Activated CD4-positive, alpha-beta T cell treated with anti-CD3 and anti-CD28 coated beads, Interleukin-2, amount 10 ng/mL, durations not matched to agents 7 days and 5 days (primary cell): ENCODE measurements at places on chromosomes 11 and 22. TPM values are rescaled to one million over a fixed set of nuclear protein-coding genes. Genes with fewer than 3 reads are reported as not detected.

DNA sequence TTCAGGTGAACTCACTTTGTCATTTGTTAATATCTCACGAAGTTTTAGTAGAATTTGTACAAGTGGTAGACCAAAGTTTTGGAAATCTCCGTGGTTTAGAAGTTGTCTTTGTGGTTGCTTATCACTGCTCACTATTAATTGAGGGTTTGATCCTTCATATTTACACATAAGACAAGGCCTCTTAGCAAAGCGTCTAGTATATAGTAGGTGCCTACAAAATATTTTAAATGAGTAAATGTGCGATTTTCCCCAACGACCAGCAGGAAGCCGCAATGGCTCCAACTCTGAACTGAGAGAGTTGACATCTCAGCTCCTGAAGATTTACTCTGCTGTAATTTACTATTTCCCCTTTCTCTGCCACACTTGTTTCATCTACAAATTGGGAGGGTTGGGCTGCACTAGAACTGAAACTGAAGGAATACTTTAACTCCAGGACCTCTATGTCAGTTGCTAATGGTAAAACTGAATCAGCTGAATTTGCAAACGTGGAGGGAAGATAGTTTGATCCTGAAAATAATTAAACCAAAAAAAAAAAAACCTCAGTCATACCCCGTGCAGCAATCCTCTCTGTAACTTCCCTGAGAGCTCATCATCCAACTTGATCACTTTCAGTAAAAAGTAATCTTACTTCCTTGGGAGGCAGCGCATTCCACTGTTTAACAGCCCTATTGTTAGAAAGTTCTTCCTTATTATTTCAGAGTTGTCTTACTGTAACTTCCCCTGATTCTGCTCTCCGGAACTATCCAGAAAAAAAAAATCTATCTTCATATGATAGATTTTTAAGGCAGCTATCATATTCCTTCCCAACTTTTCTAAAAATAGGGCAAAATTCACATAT lies 1.3 kb upstream of the SBF2 start:
- DNase-seq, result no peak

- no peak for DNase-seq
Observed at GRCh38 chr11:66874232-66874631, 17.4 kb downstream of the LRFN4 start.

DNA sequence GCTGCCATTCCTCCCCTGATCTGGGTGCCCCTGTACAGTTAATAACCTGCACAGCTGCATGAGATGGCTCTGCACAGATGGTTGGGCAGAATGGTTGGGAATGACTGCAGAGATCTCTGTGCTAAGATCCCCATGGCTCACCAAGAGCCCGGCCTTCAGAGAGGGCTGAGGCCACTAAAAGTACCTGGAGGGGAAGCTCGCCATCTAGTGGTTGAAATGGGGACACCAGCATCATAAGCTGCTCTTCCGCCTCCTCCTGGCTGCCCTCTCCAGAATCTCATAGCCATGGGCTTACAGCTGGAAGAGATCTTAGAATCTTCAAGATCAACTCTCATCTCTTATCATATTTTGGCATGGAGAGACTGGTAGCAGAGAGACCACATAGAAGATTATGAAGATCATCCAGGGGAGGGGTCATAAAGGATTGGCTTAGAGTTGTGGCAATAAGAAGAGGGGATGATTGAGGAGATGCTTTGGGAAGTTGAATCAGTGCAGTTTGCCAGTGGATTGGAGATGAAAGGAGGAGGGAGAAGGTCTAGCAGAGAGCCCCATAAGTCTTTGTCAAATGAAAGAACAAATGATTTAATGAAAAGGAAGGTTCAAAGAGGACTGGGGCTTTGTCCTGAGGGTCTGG lies 22.0 kb upstream of the TLCD5 start:
- DNase-seq, result peak; percentile 77

GRCh38 chr11:128205796-128206195 lies 381.6 kb downstream of the ETS1 start:
- DNase-seq, result no peak

- no peak for DNase-seq
Observed at GRCh38 chr22:44974454-44974853, 35.4 kb downstream of the PHF21B start.

DNA sequence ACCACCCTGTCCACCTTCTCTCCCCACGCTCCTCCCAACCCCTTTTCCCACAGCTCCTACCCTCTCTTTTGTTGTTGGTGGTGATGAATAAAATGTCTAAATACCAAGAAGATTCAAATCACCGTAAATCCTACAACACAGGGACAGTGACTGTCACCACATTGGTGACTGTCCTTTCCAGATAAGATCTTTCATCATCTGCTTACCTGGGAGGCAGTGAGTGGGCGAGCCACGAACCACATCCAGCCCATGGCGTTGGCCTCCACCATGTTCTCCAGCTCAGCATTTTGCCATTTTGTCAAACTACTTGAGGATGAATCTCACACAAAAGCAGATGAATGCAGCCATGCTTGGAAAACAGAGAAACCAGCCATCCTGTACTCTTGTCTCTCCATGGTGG lies 6.7 kb upstream of the CYTH4 start:
- DNase-seq, result peak; percentile 34

GRCh38 chr11:100592619-100593260 lies 94.3 kb upstream of the ARHGAP42 start:
- no peak for DNase-seq

DNA sequence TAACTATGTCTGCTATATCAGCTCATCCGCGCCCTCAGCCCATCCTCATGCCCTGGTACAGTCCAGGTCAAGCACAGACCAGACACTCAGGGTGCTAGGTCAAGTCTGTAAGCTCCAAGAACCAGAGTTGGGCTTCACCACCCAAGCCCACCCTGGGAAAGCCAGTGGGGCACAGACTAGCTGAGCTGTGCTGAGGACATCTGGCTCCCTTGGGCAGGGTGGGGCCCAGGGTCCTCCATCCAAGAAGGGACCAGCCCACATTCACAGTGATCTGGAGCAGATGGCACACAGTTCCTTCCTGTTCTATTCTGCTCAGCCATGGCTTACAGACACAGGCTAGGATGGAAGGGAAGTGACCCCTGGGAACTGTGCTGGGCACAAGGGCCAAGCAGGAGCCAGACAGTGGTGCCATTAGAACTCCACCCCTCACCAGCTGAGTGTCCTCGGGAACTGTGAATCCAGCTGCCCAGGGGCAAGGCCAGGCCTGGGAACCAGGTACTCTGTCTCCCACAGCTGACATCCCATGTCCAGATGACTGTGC lies 9.1 kb downstream of the P2RY6 start:
- no peak for DNase-seq

GRCh38 chr11:113168354-113169342 lies 145.7 kb upstream of the TTC12 start:
- DNase-seq, result no peak

- no peak for DNase-seq
Observed at GRCh38 chr11:77611921-77612320, 22.2 kb downstream of the AQP11 start.

GRCh38 chr11:38721586-38722315 lies 2123.7 kb upstream of the RAG2 start:
- DNase-seq, result no peak

- DNase-seq, result no peak
Observed at GRCh38 chr11:118910309-118911112, 15.2 kb downstream of the BCL9L start.

DNA sequence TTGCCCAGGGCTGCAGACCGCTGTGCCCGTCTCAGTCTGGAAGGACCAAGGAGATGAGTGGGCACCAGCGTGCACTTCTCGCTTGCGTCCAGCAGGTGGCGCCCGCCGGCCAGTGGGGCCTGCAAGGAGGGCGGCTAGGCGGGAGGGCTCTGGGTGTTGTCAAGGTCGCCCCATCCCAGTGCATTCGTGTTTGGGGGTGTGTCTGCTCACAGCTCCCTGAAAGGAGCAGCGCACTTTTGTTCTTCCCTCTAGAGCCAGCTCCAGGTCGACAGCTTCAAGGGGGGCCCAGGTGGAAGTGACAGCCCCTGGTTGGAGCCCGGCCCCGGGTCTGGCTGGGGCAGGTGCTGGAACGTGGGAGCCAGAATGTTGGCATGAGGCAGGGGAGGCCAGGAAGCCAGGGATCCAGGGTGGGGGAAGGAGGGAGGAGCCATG lies 23.4 kb upstream of the MPPED1 start:
- DNase-seq, result peak; percentile 75

GRCh38 chr11:35305670-35306382 lies 113.5 kb downstream of the SLC1A2 start:
- peak; percentile 46 for DNase-seq

DNA sequence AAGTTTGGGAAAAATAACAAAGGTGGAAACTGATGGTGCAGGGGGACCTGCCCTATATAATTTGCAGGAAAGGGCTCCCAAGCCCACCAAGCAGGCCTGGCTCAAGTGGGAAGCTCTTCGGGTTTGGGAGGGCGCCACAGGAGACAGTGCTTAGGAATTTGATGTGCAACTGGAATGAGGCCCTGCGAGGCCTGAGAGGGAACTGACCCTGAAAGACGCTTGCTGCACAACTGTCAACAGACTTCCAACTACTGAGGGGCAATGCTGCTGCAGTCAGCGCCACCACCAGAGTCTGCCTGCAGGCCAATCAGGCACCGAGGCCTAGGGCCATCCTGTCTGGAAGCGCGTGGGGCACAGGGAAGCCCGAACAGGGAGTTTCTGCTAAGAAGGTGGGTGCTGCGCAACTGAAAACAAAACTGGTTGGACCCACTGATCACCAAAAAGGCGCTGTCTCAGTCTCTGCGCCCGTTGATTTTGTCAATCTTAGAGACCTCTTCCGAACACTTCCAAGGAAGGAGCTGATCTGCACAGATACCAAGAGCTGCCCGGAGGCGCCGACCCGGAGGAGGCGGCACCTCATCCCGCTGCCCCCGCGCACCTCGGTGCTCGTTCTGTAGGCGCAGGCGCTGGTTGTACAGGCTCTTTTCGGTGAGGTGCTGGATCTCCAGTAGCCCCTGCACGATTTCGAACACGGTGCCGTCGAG lies 667 bp downstream of the DGCR6L start:
- DNase-seq, result peak; percentile 25

DNA sequence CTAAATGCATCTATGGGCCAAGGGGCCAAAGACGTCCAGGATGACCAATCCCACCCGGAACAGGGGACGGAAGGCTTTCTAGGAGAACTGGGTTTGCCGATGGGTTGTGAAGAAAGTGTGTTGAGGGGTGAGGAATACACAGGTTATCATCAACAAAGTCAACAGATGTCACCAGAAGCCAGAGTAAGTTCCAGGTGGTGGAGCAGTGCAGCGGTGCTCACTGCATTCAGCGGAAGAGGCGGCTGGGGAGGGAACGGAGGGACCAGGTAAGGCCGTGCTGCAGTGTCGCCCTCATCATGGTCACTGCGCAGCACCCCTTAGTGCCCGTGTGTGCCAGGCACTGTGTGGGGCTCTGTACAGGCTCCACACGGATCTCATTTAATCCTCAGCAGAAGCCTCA lies 176.0 kb downstream of the EFCAB6 start:
- DNase-seq, result no peak

DNA sequence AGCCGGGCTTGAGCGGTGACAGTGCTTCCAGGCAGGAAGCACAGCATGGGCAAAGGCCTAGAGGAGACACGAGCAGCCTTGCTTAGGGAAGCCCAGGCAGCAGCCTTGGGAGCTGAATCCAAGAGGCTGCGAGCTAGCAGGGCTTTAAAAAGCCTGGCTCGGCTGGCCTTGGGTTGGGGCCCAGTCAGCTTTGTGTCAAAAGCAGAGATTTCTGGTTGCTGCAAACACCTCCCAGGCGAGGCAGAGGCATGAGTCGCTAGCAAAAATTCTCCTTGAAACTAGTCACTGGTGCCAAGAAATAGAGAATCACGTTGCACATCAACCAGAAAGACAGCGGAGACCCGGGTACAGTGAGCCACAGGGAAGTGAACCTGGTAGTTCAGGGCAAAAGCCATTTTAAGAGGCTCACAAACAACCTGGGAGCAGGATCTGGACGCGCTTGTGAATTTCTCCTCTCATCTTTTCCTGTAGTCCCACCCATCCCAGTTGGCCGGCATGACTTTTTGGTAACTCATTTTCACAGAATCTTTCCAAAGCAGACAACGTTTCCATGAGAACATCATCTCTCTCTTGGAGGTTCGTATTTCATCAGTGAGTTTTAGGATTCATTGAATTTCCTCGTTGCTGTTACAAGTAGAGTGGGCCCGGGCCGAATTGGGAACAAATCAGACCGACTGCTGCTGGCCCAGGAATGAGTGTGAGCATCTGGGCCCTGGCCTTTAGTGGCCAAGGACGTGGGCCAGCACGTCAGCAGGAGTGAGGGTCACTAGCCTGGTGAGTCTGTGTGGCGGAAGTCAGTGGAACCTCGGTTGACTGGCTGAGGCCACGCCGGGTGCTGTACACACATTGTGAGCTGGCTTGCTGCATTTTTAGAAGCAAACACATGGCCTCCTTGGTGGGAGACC lies 16.4 kb upstream of the FGF4 start:
- no peak for DNase-seq

GRCh38 chr11:69183613-69184012 lies 27.9 kb downstream of the SMIM38 start:
- no peak for DNase-seq

DNA sequence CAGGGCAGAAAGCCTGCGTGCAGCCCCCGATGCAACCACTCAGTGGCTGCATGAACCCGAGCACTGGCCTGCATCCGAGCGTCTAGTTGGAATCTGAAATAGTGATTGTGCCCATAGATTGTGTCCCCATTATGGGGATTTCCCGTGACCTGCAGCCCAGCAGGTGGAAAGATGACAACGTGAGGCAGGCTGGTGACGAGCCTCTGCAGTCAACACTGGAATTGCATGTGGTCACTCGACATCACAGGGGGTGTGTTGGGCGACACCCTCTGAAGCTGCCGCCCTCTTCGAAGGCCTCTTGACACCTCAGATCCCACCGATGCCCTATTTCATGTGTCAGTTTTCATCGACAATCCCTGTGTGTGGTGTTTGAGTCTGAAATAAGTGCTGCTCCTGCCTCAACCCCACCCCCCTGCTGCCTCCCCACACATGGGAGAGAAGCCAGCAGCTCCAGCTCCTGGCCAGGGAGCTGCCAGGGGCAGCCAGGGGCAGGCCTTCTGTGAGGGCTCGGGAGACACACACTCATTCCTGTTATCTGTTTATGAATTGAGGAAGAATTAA lies 172.0 kb upstream of the B3GAT1 start:
- peak; percentile 5 for DNase-seq

- DNase-seq, result no peak
Observed at GRCh38 chr11:65429068-65429681, 6.6 kb downstream of the NEAT1 start.

GRCh38 chr11:16873289-16873688 lies 134.8 kb downstream of the C11orf58 start:
- DNase-seq, result no peak

GRCh38 chr11:86039094-86039493 lies 29.8 kb downstream of the PICALM start:
- DNase-seq, result no peak

TAF6L gene
- 19.4 TPM for total RNA-seq

SAC3D1 gene
- 40.5 TPM for total RNA-seq

FREY1 gene
- total RNA-seq, result 3.2 TPM

PGA5 gene
- total RNA-seq, result not detected

FAM111B gene
- 95.8 TPM for total RNA-seq

IL10RA gene
- total RNA-seq, result 187 TPM

OR2AG1 gene
- total RNA-seq, result not detected

GP1BB gene
- not detected for total RNA-seq

FGF19 gene
- total RNA-seq, result not detected

C22orf31 gene
- not detected for total RNA-seq
